ENCODE measurements at places on chromosomes 16 and 17. TPM values are rescaled to one million over a fixed set of nuclear protein-coding genes. Genes with fewer than 3 reads are reported as not detected.

GRCh38 chr16:20774703-20775362 is 11.0 kb downstream of the ACSM3 start:
- no peak overlapping the region for H3K27ac ChIP-seq
- H3K36me3 ChIP-seq, result peaks cover 34% of the 10 kb centered on the region

GRCh38 chr17:8292639-8293395 is 2.4 kb downstream of the SLC25A35 start:
- H3K4me3 ChIP-seq, result no peak overlapping the region
- H3K36me3 ChIP-seq, result no peaks in the 10 kb centered on the region
- H3K27ac ChIP-seq, result no peak overlapping the region
- H3K27me3 ChIP-seq, result no peaks in the 10 kb centered on the region
- H3K4me1 ChIP-seq, result peaks cover 22% of the 10 kb centered on the region

- H3K36me3 ChIP-seq, result peaks cover 2% of the 10 kb centered on the region
- no peak for DNase-seq
- no peak overlapping the region for H3K27ac ChIP-seq
- peaks cover 10% of the 10 kb centered on the region for H3K4me1 ChIP-seq
- H3K27me3 ChIP-seq, result no peaks in the 10 kb centered on the region
Measured at GRCh38 chr17:15782866-15783265, 50.8 kb downstream of the TBC1D26 start.

GRCh38 chr17:40101367-40102210 is 1.2 kb upstream of the NR1D1 start:
- no peak for DNase-seq
- H3K4me3 ChIP-seq, result no peak overlapping the region
- H3K27me3 ChIP-seq, result no peaks in the 10 kb centered on the region
- H3K36me3 ChIP-seq, result peaks cover 2% of the 10 kb centered on the region
- peaks cover 56% of the 10 kb centered on the region for H3K4me1 ChIP-seq

- no peak overlapping the region for H3K27ac ChIP-seq
- H3K4me3 ChIP-seq, result no peak overlapping the region
- peaks cover 39% of the 10 kb centered on the region for H3K36me3 ChIP-seq
- DNase-seq, result no peak
- no peaks in the 10 kb centered on the region for H3K27me3 ChIP-seq
- no peaks in the 10 kb centered on the region for H3K4me1 ChIP-seq
Measured at GRCh38 chr16:74898659-74899058, 86.3 kb downstream of the WDR59 start.

DNA sequence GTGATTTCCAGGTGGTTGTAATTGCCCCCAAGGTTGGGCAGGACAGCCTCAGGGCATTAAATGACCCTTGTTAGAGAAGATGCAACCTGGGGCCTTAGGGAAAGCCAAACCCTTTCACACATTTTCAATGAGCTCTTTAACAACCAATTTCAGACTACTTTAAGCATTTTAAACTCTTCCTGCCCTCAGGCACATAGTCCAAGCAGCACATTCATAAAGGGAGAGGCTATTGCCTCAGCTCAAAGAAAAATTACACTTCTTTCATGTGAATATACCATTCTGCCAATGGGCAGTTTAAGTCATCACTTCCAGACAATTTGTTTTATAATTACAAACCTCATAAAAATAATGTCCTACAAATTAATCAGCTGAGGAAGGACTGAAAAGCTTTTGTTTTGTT is 544.5 kb downstream of the NPIPA7 start:
- H3K36me3 ChIP-seq, result no peaks in the 10 kb centered on the region
- H3K27me3 ChIP-seq, result peaks cover 38% of the 10 kb centered on the region
- DNase-seq, result no peak
- no peak overlapping the region for H3K4me3 ChIP-seq
- H3K4me1 ChIP-seq, result no peaks in the 10 kb centered on the region

DNA sequence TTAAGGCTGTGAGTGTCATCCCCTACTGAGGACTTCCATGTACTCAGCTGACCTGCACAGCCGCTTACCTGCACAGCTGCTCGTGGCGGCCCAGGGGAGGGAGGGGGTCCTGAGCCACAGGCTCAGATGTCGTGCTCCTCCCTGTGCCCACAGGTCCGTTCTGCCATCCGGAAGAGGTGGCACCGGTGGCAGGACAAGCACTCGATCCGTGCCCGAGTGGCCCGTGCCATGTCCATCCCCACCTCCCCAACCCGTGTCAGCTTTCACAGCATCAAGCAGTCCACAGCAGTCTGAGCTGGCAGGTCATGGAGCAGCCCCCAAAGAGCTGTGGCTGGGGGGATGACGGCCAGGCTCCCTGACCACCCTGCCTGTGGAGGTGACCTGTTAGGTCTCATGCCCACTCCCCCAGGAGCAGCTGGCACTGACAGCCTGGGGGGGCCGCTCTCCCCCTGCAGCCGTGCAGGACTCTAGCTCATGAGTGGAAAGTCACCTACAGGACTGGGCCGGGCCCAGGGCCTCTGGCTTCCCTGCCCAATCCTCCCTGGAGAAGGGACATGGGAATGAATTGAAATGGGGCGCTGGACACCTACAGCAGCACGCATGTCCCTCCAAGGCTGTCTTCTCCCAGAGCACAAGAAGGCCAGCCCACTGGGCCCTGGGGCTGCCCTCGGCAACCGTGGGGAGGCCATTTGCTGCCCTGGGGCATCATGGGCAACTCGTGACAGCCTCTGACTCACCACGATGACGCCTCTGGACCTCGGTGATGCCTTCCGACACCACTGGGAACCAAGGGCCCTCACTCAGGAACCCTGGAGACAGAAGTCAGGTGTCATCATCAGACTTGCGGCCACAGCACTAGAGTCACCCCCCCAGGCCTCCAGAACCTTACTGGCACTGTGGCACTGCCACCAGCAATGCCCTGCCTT is 9.9 kb upstream of the SPPL2C start:
- H3K4me3 ChIP-seq, result no peak overlapping the region
- H3K4me1 ChIP-seq, result peaks cover 3% of the 10 kb centered on the region
- H3K36me3 ChIP-seq, result no peaks in the 10 kb centered on the region
- no peak for DNase-seq
- peaks cover 37% of the 10 kb centered on the region for H3K27me3 ChIP-seq

- peak overlapping the region; percentile 84 for H3K27ac ChIP-seq
- peaks cover 39% of the 10 kb centered on the region for H3K36me3 ChIP-seq
- H3K4me3 ChIP-seq, result no peak overlapping the region
- no peak for DNase-seq
Measured at GRCh38 chr16:84884596-84885341, 65.0 kb downstream of the CRISPLD2 start.

DNA sequence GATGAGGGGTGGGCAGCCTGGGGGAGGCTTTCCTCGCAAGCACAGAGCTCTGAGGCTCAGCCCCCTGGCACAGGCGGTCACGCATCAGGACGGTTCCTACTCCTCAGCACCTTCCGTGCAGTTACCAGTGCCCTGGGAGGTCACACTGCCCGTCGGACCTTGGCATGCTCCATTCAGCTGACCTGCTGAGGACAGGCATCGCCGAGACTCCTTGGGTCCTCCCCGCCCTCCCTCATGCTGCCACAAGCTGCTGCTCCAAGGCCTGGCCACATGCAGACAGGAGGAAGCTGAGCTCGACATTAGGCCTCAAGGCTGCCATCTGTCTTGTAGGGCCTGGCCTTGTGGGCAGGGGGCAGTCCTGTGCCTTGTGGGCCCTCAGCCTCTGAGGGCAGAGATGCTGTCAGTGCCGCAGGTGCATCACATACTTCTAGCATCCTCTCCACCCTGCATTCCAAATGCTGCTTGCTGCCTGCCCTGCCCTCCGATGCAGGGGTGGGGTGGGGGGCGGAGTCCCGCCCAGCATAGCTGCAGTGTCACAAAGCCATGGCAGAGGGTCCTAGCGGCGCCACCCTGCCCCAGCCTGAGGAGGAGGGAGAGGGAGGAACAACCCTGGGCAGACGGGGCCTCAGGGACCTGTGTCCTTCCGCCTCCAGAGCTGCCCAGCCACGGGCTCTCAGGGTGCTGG is 9.3 kb downstream of the C16orf90 start:
- no peak overlapping the region for H3K27ac ChIP-seq
- DNase-seq, result no peak
- no peak overlapping the region for H3K4me3 ChIP-seq
- peaks cover 11% of the 10 kb centered on the region for H3K4me1 ChIP-seq
- no peaks in the 10 kb centered on the region for H3K27me3 ChIP-seq

- H3K36me3 ChIP-seq, result peaks cover 11% of the 10 kb centered on the region
- peak overlapping the region; percentile 96 for H3K27ac ChIP-seq
Measured at GRCh38 chr17:17913695-17914332, 58.4 kb downstream of the TOM1L2 start.

GRCh38 chr16:86157616-86158247 is 258.8 kb downstream of the IRF8 start:
- peaks cover 51% of the 10 kb centered on the region for H3K27me3 ChIP-seq
- H3K4me1 ChIP-seq, result no peaks in the 10 kb centered on the region
- H3K27ac ChIP-seq, result no peak overlapping the region
- no peak overlapping the region for H3K4me3 ChIP-seq

- DNase-seq, result no peak
- no peak overlapping the region for H3K27ac ChIP-seq
- H3K27me3 ChIP-seq, result no peaks in the 10 kb centered on the region
- H3K36me3 ChIP-seq, result peaks cover 66% of the 10 kb centered on the region
- no peak overlapping the region for H3K4me3 ChIP-seq
Measured at GRCh38 chr16:8899709-8900317, 17.7 kb downstream of the LITAFD start.

GRCh38 chr16:9092978-9093344 is 1.5 kb downstream of the HAPSTR1 start:
- peak overlapping the region; percentile 99 for H3K4me3 ChIP-seq
- H3K27ac ChIP-seq, result peak overlapping the region; percentile 100
- peaks cover 12% of the 10 kb centered on the region for H3K36me3 ChIP-seq
- H3K27me3 ChIP-seq, result peaks cover under 1% of the 10 kb centered on the region
- H3K4me1 ChIP-seq, result peaks cover 46% of the 10 kb centered on the region

DNA sequence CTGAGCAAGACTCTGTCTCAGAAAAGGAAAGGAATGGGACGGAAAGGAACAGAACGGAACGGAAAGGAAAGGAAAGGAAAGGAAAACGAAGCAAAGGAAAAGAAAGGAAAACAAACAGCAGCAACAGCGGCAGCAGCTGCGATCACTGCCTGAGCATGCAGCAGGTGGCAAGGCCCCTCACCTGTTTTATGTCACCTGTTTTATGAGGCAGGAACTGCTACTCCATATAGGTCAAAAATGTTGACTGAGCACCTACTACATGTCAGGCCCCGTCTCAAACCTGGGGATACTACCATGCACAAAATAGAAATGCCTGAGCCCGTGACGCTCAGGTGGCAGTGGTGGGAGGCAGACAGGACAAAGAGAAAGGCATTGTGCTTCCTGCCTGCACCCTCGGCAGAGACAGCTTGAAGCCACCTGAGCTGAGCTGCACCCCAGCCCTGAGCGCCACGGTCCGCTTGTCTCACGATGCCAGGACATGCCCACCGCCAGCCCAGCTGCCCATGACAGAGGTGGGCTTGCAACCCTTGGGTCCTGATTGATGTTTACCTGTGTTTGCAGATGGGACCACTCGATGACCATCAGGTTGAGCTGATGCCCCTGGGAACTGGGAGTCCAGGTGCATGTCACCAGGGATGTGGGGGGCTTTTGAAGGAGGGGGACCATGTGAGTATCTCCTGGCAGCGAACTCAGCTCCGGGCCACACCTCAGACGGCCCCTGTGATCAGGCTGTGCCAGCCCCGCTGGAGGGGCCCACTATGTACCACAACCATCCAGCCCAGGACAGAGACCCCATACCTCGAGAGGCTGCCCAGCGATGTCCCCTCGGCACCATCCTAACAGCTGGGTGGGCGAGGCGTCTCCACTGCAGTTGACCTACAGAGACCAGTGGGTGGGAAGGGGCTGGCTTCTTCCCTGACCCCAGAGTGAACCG is 77.4 kb downstream of the RMI2 start:
- H3K4me3 ChIP-seq, result no peak overlapping the region
- no peak for DNase-seq
- no peaks in the 10 kb centered on the region for H3K27me3 ChIP-seq
- no peak overlapping the region for H3K27ac ChIP-seq
- H3K36me3 ChIP-seq, result no peaks in the 10 kb centered on the region

DNA sequence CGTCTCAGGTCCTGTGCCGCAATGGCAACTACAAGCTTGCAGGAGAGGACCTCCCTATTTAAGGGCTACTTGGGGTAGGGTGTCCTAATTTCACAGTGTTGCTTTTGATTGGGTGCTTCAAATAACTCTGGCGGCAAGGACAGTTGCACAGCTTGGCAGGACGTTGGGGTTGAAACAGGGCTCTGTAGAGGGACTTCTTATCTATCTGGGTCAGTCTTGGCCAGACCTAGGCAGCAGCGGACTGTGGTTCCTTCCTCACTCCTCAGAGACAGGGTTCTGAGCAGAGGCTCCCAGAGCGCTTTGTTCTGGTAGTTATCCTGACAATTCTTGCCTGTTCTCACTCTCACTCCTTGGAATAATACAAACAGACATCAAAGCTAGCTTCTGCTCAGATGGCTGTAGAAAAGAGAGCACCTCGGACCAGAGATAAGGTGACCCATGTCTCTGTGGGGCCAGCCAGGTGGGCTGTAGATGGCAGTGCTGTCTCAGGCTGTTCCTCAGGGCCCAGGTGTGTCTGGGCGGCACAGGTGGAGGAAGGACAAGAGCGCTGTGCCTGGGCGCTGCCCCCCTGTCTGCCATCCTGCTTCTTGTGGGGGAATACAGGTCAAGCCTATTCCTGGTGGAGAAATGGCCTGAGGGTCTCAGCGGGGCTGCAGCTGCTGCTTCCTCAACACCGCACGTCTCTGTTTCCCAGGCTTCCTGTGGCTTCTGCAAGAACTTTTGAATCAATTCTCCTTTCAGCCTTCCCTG is 61.0 kb downstream of the PLD6 start:
- H3K27me3 ChIP-seq, result no peaks in the 10 kb centered on the region
- no peak overlapping the region for H3K4me3 ChIP-seq
- H3K27ac ChIP-seq, result no peak overlapping the region
- no peaks in the 10 kb centered on the region for H3K4me1 ChIP-seq

- H3K36me3 ChIP-seq, result peaks cover 12% of the 10 kb centered on the region
- H3K27me3 ChIP-seq, result no peaks in the 10 kb centered on the region
- no peak overlapping the region for H3K27ac ChIP-seq
- no peaks in the 10 kb centered on the region for H3K4me1 ChIP-seq
- no peak overlapping the region for H3K4me3 ChIP-seq
Measured at GRCh38 chr17:61875285-61875684, 12.0 kb upstream of the BRIP1 start.

GRCh38 chr17:39012725-39013124 is 45.5 kb upstream of the FBXO47 start:
- H3K4me3 ChIP-seq, result no peak overlapping the region
- peaks cover 13% of the 10 kb centered on the region for H3K27me3 ChIP-seq
- no peak overlapping the region for H3K27ac ChIP-seq
- DNase-seq, result no peak

DNA sequence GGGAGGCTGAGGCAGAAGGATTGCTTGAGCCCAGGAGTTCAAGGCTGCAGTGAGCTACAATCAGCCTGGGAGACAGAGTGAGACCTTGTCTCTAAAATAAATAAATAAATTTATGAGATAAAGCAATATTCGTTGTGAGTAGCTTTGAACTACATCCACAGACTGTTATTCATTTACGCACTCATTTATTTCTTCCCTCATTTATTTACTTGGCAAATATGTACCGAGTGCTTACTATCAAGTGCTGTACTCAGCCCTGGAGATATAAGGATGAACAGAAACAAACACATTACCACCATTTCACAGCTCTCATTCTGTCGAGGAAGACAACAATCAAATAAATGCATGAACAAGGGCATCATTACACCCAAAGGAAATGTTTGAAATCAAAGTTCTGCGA is 24.7 kb upstream of the UMOD start:
- no peaks in the 10 kb centered on the region for H3K4me1 ChIP-seq
- H3K36me3 ChIP-seq, result no peaks in the 10 kb centered on the region
- no peak overlapping the region for H3K27ac ChIP-seq
- no peak for DNase-seq

GRCh38 chr16:11470676-11471415 is 115.9 kb downstream of the LITAF start:
- peaks cover 4% of the 10 kb centered on the region for H3K27me3 ChIP-seq
- H3K4me1 ChIP-seq, result no peaks in the 10 kb centered on the region
- no peaks in the 10 kb centered on the region for H3K36me3 ChIP-seq
- H3K4me3 ChIP-seq, result no peak overlapping the region
- no peak overlapping the region for H3K27ac ChIP-seq

Gene CES5A
- not detected for total RNA-seq

Gene CD300A
- total RNA-seq, result not detected
